Retina (tissue), 1 donor: ENCODE measurements at places on chromosomes 11 and 22.

GRCh38 chr11:27309046-27309445 is 54.0 kb downstream of the CCDC34 start:
- DNase-seq = no peak

DNA sequence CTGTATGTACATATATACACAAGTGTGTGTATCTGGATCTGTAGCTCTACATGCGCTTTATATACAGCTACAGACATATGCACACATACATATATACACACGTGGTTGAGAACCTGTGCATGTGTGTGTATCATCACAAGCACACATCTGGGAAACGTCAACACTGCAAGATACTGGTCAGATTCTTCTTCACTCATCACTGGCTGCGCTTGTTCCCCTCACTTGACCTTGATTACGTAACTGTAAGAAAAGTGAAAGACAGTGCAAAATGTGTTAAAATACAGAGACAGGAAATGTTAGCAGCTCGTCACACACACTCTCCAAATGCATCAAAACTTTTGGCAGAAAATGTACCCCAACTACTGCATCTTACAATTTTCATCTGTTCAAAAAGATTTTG is 51.9 kb upstream of the MN1 start:
- no peak for DNase-seq

- DNase-seq = peak; percentile 55
Measured at GRCh38 chr11:78825591-78826020, 250.9 kb upstream of the NARS2 start.

DNA sequence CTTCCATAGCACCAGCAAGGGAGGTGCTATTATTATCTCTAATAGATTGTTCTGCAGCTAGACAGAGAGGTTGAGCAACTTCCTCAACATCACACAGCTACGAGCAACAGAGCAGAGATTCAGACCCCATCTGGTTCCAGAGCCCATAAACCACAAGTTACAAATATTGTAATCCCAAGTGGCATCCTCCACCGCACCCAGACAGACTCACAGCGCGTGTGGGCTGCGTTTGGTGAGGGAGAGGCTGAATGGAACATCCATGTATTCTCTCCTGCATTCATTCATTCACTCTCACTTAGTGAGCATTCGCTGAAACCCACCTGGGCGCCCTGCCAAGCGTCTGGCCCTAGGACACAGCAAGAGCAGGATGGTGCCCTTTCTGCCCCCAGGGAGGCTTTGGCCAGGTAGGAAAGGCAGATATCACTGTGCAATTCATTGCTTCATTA is 33.5 kb downstream of the LIF start:
- no peak for DNase-seq

DNA sequence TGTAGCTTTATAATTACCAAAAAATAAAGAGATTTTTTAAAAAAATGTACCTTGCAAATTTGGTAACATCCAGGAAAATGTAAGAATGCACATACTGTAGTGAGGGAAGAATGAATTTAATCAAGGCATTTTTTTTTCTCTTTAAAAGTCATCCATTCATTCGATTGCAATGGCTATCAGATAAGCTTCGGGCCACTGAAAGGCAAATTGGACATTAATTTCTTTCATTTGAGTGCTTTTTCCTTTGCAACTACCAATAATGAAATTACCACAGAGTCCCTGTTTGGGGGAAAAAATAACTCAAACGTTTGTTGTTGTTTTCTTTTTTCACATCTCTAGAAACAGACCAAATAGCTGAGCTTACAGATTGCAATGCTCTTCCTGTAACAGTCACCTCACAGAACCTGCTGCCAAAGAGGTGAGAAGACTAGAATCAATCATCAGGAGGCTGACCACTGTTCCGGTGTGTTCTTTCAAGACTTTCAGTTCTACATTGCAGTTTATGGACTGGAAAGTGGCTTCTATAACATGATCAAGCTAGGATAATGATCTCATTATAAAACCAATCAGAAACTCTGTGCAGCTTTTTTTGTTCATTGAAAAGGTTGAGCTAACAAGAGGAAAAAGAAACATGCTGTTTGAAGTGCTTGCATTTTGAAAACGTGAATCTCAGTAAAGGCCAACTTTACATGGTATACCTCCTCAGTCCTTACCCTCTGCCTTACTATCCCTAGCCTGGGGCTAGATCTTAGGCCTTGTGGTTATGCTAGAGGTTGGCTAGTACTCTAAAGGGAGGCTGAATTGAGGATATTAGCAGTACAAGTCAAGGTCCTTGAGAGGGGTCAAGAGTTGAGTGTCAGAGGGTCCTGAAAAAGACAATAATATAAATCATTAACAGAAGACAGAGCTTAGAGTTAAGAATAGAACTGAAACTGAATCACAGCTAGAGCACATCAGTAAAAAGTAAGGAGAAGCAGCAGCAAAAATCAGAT is 1276.1 kb downstream of the LRRC4C start:
- no peak for DNase-seq

DNA sequence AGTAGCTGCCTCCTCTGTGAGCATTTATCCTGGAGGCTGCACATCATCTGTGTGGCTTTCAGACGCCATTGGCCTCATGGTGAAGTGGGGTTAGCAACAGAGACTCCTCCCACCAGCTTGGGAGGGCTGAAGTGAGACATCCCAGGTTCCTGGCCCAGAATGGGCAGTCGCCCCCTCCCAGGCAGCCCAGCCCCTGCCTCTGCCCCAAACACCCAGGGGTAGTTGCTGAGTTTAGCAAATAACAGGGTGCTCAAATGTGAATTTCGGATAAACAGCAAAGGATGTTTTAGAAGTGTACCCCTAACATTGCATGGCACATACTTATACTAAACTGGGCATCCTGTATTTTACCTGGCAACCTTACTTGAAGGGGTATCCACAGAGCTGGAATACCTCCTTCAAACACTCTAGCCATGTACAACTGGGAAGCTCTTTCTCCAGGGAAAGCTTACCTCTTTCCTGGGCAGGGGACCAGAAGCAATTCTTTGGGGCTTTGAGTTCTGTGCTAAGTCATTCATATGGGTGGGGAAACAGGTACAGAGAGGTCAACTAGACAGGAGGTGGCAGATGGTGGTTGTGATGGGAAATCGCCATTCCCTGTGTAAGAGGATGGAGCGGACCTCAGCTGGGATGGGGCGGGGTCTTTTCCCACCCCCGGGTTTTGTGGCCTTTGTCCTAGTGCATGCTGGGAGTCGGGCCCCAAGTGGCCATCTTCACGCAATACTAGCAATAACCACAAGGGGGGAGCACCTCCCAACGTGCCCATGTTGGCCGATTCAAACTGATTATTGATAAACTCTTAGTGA is 19.3 kb downstream of the MTFP1 start:
- DNase-seq = peak; percentile 90

DNA sequence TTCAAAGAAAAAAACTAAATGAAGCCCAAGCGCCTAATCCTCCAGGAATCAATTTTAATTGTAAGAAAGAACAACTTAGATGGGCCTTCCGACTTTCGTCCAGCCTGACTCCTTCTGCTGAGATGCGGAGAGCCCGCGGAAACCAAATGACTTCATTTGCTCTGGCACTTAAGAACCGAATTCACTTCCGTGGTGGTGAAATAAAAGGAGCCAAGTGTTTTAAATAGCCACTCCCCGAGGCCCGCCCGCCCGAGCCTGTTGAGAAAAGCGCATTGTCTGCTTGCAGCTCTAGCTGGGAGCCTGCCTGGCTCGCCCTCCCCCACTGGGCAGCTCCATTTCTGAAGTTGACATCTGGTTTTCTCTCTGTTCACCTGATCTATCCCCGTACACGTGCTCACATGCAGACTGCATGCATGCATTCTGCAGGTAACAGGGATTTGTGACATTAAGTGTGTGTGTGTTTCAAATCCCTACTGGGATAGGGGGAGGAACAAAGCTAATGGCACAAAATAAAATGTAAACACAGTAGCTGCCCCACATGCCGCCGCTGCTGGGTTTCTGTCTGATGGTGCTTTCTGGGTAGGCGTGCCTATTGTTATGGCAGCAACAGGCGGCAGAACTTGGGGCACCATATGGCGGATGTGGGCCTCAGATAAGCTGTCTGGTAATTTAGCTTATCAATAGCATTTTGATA is 6.2 kb downstream of the TEAD1 start:
- peak; percentile 85 for DNase-seq

DNA sequence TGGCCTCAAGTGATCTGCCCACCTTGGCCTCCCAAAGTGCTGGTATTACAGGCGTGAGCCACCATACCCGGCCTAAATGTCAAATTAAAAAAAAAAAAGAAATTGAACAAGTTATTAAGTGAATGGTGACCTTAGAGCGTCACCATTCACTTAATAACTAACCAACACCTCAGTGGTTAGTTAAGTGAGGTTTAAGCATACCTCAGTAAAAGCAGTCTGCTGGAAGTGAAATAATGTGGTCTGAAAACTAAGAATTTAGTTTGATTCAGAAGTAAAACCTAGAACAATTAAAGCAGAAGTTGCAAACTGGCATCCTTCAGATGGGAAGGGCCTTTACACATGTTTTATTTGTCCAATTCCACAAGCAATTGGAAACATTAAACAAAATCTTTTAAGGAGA is 71.5 kb downstream of the FCHSD2 start:
- no peak for DNase-seq

- no peak for DNase-seq
Measured at GRCh38 chr22:28116219-28116673, 197.2 kb upstream of the PITPNB start.

- peak; percentile 53 for DNase-seq
Measured at GRCh38 chr11:3095712-3096361, 38.6 kb upstream of the CARS1 start.

DNA sequence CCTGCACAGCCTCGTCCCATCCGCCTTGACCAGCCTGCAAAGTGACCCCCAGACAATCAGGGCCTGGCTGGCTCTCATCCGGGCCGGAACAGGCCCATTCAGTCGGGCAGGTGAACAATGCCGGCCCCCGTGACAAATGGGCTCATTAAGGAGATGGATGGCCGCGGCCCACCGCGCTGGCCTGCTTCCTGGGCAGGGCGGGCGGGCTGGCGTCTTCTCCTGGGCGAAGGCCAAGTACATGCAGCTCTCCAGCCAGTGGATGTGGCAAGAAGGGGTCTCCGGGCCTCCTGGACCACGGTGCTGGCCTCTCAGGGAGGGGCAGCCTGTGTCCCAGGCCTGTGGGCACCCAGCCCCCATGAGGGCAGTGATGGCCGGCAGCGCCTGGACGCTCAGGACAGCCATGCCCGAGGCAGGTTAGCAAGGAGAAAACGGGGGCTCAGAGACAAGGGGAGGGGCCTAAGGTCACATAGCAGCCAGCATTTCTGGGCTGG is 1022.8 kb downstream of the BRD1 start:
- no peak for DNase-seq

DNA sequence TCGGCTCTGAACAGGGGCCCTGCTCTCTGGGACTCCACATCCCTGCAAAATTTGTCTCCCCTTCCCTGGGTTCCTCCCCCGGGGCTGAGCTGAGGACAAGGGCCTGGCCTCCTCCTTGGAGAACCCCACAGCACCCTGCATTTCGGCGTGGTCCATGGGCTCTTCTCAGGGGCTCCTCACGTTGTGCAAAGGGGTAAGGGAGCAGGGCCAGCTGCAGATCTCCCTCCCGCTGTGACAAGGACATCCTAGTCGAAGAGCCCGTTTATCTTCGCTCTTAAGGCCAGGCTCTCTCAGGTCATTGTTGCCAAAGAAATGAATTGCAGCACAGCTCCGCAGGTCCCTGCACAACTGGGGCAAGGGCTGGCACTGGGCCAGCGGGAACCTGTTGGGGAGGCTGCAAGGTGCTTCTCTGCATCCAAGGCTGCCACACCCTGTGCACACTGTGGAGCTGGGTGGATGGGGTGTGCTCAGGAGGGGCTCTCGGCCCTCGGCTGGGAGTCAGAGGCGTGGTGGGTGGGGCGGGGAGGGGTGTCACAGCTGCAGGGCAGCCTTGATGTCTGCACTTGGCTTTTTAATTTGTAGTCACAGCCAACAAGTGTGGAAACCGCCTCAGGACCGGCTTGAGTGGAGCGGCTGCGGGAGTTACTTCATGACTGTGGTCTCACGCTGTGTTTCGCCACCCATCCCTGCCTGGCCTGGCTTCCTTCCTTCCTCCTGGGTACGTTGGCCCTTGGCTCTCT is 26.6 kb upstream of the SEPTIN5 start:
- no peak for DNase-seq

DNA sequence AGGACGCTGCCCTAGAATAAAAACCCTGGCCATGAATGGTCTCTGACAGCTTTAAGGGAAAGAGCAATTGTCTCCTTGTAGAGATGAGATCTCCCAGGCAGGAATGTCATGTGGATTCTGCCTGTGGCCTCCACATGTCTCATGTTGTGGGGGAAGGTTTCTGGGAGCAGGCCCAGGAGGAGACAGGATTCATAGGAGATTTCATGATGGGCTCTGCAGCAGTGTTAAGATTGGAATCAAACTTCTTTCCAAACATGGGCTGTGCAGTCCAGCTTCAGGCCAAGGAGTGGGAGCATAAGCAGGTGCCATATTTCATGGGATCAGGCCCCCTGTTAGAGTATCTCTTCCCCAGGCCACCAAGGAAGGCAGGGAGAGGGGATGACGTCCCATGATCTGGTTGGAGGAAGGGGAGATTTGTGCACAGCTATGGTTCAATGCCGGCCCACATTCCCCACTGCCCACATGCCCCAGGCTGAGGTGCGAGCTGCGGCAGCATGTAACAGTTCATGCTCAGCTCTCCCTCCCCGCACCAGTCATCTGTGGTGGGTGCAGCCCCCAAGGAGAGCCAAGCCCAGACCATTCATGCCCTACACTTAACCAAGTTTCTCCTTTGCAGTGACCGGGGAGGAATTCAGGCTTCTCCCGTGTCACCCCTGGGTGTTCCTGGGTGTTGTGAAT is 42.5 kb downstream of the LMO1 start:
- DNase-seq = no peak

DNA sequence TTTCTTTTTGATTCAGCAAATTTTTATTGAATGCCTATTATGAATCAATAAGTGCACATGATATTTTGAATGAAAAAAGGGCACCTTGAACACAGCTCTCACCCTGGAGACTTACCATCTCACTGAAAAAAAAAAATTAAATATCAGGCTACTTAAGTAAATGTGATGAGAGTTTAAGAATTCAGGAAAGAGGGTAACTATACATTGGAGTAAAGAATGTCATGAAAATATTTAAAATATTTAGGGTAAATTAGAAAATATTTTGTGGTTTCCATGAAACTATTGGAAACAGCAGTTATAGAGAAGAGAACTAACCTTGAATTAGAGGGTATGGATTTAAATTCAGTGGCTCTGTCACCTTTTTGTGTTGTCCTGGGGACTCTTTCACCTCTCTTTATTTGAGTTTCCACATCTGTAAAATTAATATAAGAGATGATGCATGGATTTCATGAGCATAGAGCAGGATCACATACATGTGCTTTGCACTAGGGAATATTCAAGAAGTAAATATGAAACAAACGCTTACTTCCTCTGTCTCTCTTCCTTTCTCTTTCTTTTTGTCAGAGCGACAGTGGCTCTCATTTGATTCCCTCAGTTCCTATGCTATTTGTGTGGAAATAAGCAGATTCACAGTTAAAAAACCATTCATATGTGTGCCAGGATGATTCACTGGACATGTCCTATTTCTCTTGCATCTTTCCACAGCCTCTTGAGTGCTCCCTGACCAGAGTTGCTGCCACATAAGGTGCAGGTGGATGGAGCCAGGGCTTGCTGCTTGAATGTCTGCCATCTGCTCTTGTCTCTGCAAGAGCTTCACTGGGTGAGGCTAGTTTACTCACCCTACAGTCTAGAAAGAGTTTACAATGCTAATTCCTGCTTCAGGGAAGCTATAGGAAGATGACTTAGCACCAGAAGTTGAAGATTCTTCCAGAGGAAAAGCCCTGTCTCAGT is 533.1 kb downstream of the ETS1 start:
- DNase-seq = no peak
